Prostate gland (tissue), 2 donors: ENCODE measurements at places on chromosomes 3 and 15. TPM values are rescaled to one million over a fixed set of nuclear protein-coding genes. Genes with fewer than 3 reads are reported as not detected.

- peak; percentile 30 for DNase-seq
These were observed 86.5 kb downstream of the SEMA6D start for GRCh38 chr15:47803767-47804166.

DNA sequence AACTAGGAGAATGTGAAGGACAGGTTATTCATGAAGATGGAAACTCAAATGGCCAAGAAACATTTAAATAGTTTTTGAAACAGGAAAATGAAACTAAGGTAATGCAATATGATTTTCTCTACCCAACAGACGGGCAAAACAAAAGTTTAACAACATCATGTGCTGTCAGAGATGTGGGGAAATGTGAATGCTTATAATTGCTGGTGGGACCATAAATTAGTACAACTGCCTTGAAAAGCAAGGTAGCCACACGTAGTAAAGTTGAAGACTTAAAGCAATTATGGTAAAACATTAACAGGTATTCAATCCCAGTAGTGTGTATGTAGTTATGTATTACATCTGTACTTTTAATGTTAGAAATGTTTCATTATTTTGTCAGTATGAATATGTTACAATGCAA, 57.0 kb upstream of the C3orf80 start:
- no peak for DNase-seq

DNA sequence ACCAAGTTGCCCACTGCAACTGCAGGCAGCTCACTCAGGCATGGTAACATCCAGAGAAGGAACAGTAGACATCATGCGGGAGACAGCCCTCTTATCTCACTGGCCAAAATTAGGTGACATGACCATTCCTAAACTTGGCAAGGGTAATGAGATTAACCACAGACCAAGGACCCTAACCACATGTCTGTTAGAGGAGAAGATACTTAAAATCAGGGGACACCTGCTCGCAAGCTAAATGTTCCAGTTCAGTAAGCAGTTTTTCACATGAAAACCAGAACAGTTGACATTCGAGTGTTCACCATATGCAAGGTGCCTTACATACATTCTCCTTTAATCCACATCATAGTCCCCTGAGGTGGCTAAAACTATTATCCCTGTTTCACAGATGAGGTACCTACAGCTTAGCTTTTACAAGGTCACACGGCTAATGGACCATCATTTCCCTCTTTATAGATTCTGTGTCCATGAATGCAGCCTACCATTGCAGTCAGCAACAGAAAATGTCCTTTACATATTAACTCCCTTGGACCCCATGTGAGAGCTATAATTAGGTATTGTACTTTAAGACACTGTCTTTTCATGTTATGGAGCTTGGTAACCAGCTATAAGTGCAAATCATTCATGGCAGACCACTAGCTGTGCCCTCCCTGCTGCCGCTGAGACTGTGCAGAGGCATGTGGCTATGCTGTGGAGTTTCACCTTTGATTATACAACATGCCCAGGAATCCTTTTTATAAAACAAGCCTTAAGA, 154.1 kb downstream of the LIPC start:
- DNase-seq, result no peak

DNA sequence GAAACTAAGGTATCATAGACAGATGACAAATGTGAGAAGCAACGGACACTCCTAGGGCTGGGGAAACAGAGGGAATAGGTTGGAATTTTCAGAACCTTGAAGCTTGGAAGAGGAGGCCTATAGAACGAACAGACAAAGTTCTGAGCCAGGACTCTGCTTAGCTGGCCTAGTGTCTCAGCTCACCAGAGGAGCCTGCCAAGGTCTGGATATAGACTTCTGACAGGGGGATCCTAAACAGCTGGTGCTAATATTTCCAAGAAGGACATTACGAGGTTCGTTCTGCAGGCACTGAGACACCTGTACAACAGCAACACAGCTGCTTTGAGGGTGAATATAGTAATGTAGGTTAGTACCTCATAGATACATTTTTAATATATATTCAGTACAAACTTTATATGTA, 266.3 kb downstream of the CHL1 start:
- DNase-seq, result no peak

CASR gene
- 1.2 TPM for total RNA-seq

GRCh38 chr3:10708216-10708893, 107.7 kb upstream of the SLC6A11 start:
- no peak for DNase-seq

EPHA6 gene
- total RNA-seq, result 1.1 TPM

GRCh38 chr3:97306226-97306625, 458.3 kb upstream of the ARL6 start:
- no peak for DNase-seq

DNA sequence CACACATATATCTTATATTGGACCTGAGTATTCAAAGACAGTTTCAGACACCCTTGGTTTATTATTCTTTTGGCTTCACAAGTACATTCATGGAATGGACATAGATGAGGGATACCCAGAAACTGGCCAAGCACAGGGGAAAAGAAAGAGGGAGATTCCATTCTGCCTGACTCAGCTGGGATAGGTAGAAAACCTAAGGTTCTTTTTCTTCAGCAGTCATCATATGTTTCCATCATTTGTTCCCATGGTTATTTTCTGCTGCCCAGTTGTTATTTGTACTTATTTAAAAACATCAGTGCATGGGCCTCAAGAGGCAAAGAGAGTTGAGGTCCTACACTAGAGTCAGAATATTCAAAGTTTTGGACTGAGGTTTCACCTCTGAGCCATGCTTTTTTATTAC, 91.8 kb downstream of the FILIP1L start:
- DNase-seq, result no peak

DNA sequence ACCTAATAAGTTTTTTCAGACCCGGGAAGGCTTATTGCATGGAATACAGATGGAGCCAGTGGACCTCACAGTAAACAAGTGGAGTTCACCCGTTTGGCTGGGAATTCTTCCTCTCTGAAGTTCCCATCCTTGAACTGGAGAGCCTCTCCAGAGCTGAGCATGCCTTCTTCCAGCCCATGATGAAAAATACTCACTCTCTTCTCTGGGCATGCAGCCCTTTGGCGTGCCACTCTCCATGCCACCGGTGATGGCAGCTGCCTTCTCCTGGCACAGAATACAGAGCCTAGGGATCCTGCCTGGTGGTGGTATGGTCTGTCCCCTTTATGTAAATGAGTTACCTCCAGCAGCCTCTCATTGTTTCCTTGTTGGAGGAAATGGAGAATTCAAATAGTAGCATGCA, 150.8 kb downstream of the LEKR1 start:
- DNase-seq, result no peak

GOLGA6B gene
- not detected for total RNA-seq

DNA sequence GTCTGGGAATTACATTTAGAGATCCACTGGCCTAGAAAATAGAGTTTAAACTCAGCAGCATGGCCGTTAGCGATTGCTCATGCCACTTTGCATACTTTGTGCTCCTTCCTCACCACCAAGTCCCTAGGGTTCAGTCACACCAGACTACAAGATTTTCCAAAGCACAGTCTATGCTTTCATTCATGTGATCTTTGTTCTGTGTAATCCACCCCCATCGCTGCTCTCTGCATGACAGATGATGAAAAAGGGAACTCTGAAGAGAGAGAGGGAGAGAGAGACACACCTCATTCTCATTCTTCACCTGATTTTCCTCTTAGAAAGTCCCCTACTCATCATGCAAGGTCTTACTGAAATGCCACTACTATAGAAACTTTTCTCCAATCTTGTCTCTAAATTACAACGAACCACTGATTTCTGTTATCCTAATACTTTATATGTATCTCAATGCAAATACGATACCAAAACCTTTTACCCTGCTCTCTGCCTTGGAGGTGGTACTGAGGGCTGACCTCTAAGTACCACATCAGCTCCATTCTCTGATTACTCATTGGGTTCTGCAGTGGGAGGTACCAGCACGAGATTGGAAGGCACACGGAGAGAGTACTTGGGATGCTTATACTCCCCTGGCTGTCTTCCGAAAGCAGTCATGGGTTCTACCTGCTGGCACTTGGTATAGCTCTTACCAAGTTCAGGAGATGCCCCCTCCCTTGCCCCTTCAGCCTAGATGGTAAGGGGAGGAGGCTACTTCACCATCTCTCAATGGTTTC, 1.1 kb upstream of the PARP15 start:
- no peak for DNase-seq

LCTL gene
- total RNA-seq, result not detected

C3orf20 gene
- total RNA-seq, result 0.28 TPM

SLC6A6 gene
- 6.9 TPM for total RNA-seq

NCEH1 gene
- 9.1 TPM for total RNA-seq

GRCh38 chr3:177426878-177427495, 229.7 kb upstream of the TBL1XR1 start:
- DNase-seq, result no peak

GRCh38 chr3:44476181-44476611, 1.3 kb downstream of the ZNF445 start:
- no peak for DNase-seq

SUSD5 gene
- 0.77 TPM for total RNA-seq

- no peak for DNase-seq
These were observed 1078.2 kb downstream of the ZPLD1 start for GRCh38 chr3:103513003-103513402.

DNA sequence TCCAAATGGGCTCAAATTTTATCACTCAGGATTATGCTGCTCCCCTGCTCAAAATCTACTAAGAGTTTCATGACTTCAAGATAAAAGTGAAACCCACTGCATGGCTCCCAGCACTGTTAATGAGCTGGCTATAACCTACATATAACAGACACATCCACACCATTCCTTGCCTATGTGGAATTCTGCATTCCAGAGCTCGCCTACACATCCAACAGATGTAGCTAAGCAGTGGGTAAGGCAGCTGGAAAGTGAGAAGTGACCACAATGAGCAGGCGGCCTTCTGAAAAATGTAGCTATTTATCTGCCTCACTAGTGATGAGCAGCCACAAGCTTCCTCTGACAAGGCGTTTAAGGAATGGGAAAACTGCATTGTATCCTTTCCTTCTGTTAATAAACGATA, 92.0 kb upstream of the TRIM42 start:
- no peak for DNase-seq

UNC13C gene
- total RNA-seq, result 3.6 TPM

DNA sequence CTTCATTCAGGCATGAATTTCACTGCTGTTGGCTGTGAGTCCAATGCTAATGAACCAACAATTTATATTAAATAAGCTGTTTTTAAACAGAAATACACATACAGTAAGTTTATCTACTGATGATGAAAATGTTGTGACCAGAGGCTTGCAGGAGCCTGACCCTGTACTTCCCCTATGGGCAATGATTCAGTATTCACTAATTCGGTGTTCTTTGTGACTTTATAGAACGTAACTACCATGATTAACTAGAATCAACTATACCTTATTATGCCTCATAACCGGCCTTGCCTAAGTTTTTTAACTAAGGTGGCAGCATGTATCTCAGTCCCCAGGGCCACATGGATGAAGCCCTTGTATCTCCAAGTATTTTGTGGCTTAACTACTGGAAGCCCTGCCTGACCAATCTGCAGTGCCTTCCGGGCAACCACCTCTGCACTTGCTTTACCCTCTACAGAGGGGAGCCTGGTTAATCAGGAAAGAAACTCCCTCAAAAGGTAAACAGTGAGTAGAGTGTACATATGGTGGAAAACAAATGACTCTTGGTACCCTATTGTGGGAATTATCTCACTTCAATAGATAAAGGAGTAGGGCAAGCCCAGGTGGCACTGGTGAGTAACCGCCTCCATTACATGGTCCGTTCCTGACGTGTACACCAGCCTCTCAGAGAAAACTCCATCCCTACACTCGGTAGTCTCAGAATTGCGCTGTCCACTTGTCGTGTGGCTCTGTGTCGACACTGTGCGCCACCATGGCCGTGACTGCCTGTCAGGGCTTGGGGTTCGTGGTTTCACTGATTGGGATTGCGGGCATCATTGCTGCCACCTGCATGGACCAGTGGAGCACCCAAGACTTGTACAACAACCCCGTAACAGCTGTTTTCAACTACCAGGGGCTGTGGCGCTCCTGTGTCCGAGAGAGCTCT, 11.6 kb upstream of the CLDN18 start:
- no peak for DNase-seq

CRBN gene
- total RNA-seq, result 69.4 TPM

GRCh38 chr3:120764206-120764605, 21.7 kb downstream of the GTF2E1 start:
- DNase-seq, result no peak

DNA sequence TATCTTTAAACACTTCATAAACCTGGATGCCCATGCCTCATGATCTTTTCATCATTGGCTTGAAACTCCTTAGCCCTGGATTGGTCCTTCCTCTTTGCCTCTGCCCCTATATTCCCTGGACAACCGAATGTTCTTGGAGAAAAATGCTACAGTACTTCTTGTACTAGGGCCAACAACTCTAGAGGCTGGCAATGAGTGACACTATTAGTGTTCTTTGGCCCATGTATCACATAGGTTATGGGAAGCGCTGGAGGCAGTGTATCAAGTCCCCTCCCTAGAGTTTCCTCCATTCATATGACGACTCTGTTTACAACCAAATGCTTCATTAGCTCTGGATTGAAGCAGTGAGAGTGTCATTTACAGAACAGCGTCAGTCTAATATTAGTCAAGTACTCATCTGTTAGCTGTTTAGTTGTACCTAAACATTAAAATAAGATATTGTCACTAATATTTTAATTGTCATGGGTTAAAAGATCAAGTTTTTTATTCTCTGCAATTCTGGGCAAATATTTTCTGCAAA, 66.4 kb upstream of the MYO5C start:
- no peak for DNase-seq

GUCA1C gene
- not detected for total RNA-seq

- DNase-seq, result no peak
These were observed 26.5 kb downstream of the PLOD2 start for GRCh38 chr3:146134348-146135117.

- DNase-seq, result no peak
These were observed 111.1 kb downstream of the GABRB3 start for GRCh38 chr15:26661748-26662147.

GRCh38 chr15:93709708-93710107, 521.7 kb upstream of the MCTP2 start:
- peak; percentile 57 for DNase-seq

DNA sequence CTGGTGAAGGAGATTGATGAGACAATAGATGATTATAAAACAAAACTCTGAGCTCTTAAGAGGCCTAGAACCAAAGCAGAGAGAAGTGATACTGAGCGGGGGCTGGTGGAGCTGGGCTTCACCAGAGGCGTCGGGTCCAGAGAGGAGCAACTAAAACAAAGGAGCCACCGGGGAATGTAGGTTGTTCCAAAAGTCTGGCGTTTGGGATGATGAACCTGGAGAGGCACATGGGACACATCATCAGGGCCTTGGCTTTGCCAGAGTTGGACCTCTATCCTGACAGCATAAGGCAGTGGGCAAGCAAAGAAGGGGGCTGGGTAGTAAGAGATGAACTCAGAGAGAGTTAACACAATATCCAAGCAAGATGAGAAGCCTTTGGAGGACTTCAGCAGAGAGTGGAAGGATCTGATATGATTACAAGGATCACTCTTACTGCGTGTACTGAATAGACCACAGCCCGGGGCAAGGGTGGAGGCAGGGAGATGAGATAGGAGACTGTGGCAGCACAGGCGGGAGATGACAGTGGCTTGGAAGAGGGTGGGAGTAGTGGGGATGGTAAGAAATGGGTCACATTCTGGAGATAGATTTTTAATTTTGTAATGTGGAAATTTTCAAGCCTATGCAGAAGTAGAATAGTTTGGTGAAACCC, 36.0 kb upstream of the RASA2 start:
- DNase-seq, result no peak

SAMD7 gene
- total RNA-seq, result 1.5 TPM

GRCh38 chr3:115186351-115187148, 39.5 kb upstream of the ZBTB20 start:
- no peak for DNase-seq

GRCh38 chr3:49916686-49917085, 12.9 kb downstream of the MON1A start:
- no peak for DNase-seq
